HL-60 (cell line): ENCODE measurements at places on chromosomes 7 and 10.
A peak's percentile ranks its signal among the peaks of the same experiment; 100 is the strongest.

DNA sequence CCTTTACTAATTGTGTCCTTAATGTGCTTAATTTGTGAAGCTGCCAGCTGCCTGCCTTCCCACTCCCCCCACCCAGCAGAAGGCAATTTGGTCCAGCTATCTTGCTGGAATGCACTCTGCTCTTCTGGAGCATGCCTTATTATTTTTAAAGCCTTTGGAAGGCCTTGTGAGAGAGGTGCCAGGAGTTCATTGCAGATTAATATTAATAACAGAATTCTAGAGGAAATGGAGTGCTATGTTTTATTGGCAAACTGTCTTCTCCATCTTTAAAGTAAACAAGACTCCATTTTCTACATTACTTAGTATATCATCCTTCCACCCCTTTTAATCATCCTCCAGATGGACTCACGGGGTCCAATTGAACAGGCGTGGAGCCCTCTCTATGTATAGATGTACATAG, 50.8 kb upstream of the ZNF32 start:
- no peak for DNase-seq

DNA sequence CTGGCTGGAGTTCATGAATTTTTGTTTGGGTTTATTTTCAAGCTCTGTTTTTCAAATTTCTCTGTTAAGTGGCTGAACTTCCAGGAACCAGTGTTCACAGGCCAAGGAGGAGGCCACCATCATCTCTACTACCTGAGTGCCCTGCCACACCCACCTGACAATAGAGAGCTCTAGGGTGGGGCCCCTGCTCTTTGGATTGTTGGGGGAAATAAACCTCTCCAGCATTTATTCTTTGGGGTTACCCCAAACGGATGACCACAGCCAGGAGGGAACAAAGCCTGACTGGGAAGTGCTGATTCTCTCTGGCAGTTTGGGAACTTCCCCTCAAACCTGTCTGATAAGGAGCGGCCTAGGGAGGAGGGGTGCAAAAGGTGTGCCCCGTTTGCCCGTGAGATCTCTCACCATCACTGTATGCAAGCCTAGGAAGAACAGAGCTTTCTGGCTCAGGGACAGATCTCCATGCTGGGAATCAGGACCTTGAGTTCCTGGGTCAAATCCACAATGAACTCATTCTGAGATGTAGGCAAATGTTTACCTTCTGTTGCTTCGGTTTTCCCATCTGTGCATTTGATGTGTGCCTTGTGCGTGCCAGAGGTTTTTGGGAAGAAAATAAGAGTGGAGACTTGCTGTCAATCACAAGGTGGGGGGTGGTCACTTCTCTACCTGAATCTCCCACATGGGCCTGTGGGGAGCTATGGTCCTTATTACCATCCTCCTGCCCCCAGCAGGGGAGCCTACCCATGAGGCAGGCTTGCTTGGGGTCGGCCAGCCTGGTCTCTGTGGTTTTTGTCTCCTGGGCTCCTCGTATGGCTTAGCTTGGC, 27.7 kb upstream of the PDCD4 start:
- no peak for DNase-seq

- DNase-seq = no peak
Measured at GRCh38 chr10:133315847-133316246, 7.1 kb downstream of the ZNF511 start.

DNA sequence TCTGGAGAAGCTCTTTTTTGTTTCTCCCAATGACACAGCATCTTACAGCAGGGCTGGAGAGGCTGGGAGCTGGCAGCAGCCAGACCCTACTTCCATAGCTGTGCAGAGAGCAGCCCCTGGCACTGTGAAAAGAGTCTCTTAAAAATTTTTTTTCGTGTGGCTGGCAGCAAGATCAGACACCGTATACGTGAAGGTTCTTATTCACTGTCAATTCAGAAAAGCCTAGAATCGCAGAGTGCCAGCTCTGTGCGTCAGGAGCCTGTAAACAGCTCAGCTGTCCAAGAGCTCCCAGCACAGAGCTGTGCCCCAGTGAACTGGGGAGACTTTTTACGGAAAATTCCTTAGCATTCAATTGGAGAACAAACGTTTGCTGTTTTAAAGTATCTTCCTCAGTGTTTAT, 6.5 kb downstream of the BAG3 start:
- no peak for DNase-seq

DNA sequence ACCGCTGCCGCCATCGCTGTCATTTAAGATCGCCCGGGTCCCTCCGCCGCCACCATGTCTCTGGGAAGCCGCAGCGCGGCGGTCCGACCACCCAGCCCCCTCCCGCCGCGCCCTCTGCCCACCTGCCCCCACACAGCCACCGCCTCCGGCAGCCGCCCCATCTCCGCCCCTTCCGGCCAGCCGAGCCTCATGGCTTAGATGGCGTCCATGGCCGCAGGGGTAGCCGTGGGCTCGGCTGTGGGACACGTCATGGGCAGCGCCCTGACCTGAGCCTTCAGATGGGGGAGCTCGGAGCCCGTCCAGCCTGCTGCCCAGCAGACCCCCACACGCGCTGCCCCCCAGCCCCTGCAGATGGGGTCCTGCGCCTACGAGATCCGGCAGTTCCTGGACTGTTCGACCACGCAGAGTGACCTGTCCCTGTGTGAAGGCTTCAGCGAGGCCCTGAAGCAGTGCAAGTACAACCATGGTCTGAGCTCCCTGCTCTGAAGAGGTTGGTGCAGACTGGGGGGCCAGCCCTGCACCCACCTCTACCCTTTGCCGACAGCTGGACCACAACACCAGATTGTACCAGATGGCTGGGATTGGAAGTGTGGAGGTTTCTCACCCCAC, 38.0 kb upstream of the TARP start:
- DNase-seq = no peak

DNA sequence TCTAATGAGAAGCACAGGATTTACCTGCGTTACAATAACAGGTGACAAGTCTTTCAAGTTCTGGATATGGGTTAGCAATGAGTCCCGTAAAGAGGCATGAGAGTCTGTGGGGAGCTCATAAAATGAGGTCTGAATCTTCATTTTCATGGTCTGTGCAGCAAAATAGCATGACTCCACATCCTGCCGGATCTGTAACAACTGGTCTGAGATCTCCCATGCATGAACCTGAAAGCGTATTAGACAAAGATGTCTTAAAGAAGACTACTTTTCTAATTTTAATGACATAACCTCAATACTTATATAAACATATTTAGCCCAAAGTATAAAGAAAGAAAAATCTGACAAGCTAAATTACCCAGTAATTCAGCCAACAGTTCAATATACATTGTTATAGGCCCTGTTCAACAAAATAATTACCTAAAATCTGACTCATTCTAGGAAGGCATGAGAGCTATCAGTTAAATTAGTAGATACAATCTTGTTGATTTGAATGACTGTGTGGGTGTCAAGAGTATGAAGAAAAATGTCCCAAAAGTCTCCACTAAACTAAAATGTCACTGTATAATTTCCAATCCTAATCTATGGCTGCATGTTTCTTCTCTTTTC, 36.9 kb downstream of the TNPO3 start:
- no peak for DNase-seq

- no peak for DNase-seq
Measured at GRCh38 chr7:557558-557881, 37.9 kb upstream of the PDGFA start.

GRCh38 chr10:123945325-123945920, 53.8 kb upstream of the CPXM2 start:
- no peak for DNase-seq

- DNase-seq = no peak
Measured at GRCh38 chr10:105534086-105534485, 893.0 kb downstream of the SORCS3 start.

DNA sequence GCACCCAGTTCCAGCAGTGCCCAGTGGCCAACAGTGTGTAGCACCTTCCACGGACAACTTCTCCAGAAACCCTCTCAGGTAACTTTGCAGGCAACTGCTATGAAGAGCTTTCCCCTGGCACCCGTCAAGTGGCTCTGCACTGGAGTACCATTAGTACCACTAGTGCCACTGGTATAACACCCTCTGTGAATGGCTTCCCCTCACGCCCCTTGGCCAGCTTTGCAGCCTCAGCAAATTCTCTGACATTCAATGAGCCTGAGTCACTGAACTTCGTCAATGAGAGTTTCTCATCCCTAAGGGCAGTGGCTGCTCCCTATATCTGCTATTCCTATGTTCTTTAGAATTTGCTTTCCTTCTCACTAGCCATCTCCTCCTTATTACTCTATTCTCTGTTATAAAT, 7.6 kb upstream of the HERPUD2 start:
- DNase-seq = no peak

DNA sequence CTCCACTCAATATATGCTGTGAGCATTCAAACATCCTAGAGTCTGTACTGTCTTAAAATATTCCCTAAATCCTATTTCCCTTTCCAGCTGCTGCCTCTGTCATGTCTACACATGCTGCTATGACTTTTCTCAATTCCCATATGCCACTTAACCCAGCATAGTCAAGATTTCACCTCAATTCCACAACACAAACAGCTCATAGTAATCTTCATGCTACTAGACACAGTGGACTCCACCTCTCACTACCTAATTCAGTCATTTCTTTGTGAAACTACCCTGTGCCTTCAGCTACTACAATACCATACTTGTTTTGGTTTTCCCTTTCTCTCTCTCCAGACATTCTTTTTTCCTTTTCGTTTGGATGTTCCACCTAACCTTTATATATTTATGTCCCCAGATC, 45.5 kb downstream of the GSAP start:
- no peak for DNase-seq

DNA sequence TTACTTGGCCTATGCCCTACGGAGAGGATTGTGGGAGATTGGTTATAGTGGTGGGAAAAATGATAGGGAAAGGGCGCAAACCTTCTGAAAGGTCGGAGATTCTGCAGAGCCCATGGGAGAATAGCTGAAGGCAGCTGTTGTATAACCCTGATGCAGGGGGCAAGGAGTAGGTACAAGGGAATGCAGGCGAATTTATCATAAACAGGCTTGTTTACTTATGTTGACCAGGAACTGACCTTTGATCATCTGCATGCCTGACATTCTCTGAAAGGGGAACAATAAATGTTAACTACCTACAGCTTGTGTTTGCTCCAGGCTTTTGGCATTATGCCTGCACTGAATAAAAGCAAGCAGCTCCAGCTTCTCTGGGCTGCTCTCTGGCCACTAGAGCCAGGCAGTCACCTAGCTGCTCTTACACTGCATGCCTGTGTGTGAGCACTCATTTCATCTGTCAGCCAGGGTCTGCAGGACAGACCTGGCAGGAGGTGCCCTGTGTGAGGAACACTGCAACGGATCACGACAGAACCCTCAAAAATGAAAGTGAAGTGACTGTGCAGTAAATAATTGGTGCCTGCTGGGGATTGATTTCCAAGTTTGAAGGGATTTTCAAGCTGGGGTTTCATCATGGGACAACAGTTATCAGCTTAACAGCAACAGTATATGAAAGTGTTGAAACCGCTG, 31.1 kb upstream of the ABCA13 start:
- no peak for DNase-seq

GRCh38 chr10:44389556-44389955, 4.7 kb upstream of the CXCL12 start:
- no peak for DNase-seq

DNA sequence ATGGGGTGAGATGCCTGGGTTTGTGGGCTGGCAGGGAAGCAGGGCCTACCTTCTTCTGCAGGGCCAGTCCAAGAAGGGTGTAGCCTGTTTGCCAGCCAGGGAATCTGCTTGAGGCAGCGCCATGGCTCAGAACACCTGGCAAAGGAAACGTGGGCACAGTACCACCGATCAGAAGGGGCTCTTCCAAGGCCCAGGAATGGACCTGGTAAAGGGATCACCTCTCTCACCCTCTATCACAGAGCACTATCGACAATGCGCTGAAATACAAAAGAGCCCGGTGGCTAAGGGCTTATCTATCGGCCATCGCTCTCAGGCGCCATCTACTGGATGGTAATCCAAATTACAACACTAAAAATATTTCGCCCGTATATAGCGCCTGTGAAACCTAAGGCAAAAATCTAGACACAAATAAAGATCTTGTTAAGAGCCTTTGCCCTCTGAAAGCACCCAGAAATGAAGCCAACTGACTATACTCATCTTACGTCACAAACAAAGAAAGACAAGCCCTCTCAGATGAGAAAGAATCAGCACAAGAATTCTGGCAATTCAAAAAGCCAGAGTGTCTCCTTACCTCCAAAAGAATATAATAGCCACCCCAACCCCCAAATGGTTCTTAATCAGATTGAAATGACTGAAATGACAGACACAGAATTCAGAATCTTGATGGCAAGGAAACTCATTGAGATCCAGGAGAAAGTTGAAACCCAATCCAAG, 217.8 kb upstream of the HPS1 start:
- DNase-seq = peak; percentile 28

DNA sequence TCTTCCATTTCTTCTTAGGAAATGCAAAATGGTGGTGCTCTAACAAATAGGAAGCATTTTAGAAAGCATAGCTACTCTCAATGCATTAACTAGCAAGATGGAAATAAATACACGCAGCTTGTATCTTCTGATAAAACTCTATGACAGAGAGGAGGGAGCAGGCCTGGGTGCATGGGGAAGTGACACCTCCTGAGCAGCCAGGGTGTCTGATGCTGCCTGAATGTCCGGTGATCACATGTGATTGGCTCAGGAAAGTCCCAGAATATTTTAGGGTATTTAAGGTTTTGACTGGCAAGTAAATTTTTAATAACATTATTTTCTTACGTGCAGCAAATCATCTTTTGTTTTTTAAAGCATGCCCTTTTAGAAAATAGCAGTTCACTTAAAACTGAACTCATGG, 261.0 kb upstream of the KLF6 start:
- no peak for DNase-seq

- DNase-seq = peak; percentile 0
Measured at GRCh38 chr7:155962191-155962967, 150.1 kb upstream of the SHH start.

GRCh38 chr10:9869205-9869604, 1148.5 kb upstream of the CELF2 start:
- no peak for DNase-seq
